ENCODE measurements at places on chromosomes 4 and X.

DNA sequence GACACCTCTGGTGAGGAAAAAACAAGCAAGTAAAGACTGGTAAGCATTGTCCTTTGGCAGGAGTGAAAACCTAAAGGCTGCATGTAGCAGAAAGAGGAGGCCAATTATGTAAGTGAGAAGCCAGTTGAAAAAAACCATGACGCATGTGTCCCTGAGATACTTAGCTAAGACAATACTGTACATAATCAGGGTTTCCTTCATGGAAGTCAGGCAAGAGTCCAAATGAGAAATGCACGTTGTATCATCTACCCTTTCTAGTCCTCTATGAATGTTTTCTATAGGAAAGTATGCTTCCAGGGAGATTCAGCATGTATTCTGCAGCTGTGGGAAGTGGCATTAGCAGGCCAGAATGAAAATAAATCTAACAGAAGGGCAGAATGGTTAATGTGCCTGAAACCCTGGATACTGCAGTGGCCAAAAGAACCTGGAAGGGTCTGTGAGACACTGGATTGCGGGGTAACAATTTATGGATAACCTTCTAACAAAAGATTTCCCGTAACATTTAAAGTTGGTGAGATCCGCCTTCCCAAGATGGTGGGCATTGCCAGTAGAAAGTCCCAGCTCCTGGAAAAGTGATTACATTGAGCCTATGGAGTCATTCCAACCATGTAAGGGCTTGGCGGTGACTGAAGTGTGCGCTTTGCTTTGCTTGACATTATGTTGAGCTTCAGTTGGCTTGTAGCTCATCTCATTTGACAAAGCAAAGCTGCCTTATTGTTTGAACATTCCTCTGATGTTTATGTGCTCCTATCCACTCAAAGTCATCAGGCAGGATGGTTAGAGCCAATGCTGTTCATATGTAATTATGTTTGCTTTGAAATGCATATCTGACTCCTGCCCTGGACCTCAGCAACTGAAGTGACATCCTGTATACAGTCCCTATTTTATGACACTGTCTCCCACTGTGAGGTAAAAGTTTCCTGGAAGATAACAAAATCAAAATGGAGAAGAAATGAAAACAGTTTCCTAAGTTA lies 200.4 kb downstream of the ARHGAP24 start:
- DNase-seq: no peak

DNA sequence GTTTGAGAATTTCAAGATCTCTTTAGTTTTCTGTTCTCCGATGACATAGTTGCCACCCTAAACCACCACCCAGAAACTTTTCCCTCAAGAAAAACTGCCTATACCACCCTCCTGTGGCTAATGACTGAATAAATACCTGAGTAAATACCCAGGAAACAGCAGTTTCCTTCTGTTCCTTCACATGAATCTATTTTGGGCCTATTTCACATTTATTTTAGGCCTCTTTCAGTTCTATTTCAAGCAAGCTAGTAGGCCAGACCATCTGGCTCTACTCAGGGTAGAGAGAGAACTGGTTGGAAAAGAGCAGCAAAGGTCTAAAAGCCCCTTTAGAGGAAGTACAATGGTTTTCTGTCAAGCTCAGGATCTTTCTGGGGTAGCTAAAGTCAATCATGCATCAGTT lies 23.4 kb downstream of the ARHGEF9 start:
- no peak for DNase-seq

DNA sequence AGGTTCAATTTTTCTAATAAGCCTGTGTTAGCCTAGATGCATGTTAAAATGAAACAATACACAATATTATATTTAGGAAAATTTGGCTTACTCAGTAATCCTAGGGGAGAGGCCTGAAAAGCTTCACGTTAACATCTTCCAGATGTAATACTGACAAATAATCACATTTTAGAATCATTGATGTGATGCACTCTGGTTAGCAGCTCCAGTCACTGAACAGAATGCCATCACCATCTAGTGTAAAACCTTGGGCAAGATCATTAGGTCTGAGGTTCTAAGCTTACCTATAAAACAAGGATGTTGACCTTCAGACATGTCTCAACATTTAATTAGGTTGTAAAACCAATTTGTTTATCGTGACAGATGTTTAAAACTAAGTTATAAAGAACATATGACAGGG lies 1704.8 kb downstream of the STIM2 start:
- no peak for DNase-seq

DNA sequence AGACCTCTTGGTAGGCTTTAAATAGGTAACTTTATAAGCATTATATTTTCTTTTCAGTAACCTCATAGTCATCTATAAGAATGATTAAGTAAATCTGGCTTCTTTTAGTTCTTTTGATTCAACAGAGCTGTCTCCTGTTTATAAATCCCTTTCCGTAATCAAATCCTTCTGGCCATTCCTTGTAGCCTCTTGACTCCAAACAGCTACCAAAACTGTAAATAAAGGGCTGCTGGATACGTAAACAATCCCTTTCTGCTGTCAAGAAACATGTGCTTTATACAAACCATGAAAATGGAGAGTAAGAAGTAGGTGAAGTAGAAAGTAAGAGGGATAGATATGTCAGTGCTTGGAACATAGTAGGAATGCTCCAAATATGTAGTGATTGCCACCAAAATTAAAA lies 183.2 kb upstream of the CASK start:
- DNase-seq: no peak

DNA sequence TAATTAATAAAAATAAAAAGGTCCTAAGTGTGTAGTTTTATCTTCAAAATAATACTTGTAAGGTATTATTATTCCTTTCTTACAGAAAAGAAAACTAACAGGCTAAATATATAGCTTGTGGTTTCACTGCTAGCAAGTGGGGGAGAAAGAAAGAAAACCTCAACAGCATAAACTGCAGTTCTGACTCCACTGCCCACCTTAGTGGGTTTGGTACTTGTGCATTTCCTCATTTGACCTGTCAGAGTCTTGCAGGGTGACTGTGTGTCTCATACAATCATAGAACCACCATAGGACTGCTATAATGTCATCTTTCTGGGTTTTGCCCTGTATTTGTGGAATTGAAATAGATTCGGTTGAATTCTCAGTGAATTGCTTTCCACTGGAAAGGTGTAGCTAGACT lies 94.7 kb upstream of the PUDP start:
- DNase-seq: no peak

DNA sequence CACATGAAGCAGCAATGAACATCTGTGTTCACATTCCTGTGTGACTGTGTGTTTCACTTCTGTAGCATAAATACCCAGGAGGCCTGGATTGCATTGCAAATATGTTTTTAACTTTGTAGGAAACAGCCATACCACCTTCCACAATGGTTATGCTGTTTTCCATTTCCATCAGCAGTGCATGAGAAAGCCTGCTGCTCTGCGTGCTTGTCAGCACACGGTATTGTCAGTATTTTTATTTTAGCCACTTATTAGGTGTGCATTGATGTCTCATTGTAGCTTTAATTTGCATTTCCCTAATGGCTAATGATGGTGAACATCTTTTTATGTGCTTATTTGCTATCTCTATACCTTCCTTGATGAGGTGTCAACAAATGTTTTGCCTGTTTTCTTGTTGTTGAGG lies 355.9 kb downstream of the TRIML1 start:
- DNase-seq: no peak

GRCh38 chrX:9122519-9123245 lies 88.8 kb upstream of the FAM9B start:
- DNase-seq: peak; percentile 35

DNA sequence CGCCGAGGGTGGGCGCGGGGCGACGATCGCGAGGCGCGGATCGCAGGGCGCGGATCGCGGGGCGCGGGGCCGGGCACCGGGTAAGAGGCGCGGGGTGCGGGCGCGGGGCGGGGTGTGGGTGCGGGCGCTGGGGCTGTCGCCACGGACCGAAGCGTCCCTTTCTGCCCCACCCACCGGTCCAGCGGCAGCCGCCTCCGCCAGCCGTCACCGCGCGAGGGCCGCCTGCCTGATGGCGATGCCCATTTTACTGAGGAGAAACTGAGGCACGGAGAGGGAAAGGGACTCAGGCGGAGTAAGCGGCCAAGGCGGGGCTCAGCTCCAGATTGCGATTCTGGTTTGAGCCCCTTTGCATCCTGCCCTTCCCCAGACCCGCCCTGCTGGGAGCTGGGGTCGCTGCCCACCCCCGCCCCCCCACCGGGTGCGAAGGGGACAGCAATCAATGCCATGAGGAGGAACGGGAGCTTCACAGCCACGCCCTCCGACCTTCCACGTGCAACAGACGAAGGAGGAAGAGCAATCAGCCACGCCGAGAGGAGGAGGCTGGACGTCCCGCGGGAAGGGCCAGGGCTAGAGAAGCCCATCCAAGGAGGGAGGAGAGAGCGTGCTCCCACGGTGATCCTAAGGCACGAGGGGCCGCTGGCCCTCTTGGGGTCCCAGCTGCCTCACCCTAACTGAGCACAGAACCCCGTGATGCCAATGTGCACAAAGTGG lies 10.9 kb upstream of the MAN2B2 start:
- no peak for DNase-seq

DNA sequence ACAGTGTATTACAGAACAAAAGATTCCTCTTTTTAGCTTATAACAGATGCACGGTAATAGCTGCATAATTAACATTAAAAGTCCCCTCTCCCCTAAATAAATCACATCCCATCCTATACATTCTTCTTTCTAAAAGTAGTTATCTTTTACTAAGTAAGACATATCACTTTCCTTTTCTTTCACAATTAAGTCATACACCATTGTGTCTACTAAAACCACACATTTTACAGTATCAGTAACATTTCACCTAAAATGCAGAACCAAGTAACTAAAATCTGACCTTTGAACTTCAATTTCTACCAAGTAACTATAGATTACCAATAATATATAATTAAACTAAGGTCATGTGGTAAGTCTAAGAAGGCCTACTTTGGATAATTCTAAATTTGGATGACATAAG lies 14.2 kb downstream of the DHX15 start:
- DNase-seq: no peak

GRCh38 chr4:72302981-72303704 lies 265.9 kb downstream of the ADAMTS3 start:
- DNase-seq: peak; percentile 67

DNA sequence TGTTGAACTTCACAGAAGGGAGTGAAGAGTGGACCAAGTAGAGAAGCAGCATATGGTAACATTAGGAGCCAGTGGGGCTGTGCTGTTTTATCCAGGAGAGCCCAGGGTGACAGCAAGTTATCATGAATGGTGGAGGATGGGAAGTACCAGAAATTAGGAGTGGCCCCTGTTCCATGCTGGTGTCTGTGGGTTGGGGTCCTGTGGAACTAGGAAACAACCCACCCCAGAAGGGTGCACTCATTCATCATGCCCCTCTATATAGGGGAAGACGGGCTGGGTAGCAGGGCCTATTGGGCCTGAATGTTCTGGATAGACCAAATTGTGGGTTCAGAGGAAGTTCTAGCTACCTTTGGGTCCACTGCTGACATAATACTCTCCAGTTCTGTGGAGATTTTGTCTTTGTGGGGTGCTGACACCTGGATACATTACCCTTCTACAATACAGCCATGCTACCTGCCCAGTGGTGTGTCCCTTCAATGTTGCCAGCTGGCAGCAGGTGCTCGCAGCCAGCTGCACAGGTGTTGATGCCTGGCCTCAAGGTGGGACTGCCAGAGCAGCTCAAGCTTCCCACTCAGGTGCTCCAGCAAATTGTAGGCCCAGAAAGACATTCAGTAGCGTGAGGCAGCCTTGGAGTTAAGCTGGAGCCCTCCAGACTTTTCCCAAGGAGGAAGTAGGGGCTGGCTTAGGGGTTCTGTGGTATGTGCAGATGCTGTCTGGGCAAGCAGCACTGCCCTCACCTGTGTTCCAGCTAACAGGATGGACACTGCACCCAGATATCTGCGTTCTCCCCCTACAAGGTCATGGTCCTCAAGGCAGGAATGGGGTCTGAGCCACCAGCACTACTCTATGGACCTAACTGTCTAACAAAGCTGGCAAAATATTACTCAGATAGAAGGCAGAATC lies 106.5 kb downstream of the NHSL2 start:
- no peak for DNase-seq

DNA sequence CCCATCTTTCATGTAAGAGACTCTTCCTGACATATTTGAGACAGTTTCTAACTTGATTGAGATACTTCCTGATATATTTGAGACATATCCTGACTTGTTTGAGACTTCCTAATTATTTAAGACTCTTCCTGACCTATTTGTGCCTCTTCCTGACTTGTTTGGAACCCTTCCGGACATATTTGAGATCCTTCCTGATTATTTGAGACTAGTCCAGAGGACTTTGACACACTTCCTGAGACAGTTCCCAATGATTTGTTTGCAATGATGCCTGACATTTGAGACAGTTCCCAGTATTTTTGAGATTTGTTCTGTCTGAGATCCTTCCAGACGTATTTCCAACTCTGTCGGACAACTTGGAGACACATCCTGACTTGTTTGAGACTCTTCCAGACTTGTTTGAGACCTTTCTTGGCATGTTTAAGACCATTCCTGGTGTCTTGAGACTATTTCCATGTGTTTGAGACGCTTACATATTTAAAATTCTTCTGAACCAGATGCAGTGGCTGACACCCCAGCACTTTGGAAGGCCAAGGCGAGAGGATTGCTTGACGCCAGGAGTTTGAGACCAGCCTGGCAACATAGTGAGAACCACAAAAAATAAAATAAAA lies 118.9 kb upstream of the USP9X start:
- no peak for DNase-seq

- no peak for DNase-seq
Measured at GRCh38 chr4:147137280-147137679, 191.6 kb upstream of the TTC29 start.

Data from choroid plexus epithelial cell (primary cell).